ENCODE measurements at places on chromosomes 6 and 20.

- DNase-seq: no peak
These were observed 22.7 kb downstream of the RAMACL start for GRCh38 chr6:166563805-166564204.

DNA sequence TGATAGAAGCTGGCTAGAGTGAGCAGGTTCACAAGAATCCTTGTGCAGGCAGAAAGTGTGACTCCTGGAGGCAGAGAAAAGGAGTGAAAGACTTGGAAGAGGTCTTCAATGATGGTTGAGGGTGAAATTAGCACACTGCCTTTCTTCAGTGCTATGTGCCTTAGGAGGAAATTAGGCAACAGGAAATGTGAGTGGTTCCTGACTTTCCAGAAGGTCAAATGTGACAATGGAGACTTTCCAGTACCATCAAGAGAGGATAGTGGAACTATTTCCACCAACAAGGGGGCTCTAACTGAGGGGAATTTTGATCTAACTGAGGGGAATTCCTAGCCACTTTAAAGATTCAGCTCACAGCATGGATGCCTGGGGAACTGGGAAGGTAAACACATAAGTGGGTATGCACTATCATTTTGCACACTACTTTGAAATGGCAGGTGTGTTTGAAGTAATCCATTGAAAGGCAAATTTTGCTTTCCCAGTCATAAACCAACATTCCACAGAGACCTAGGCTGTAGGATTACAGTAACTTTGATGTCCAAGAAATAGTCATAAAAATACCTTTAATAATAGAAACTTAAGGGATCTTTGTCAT lies 90.0 kb downstream of the PERP start:
- no peak for DNase-seq

- no peak for DNase-seq
These were observed 39.5 kb downstream of the NKX2-4 start for GRCh38 chr20:21357844-21358243.

- DNase-seq: no peak
These were observed 73.8 kb upstream of the GATA5 start for GRCh38 chr20:62549499-62550086.

DNA sequence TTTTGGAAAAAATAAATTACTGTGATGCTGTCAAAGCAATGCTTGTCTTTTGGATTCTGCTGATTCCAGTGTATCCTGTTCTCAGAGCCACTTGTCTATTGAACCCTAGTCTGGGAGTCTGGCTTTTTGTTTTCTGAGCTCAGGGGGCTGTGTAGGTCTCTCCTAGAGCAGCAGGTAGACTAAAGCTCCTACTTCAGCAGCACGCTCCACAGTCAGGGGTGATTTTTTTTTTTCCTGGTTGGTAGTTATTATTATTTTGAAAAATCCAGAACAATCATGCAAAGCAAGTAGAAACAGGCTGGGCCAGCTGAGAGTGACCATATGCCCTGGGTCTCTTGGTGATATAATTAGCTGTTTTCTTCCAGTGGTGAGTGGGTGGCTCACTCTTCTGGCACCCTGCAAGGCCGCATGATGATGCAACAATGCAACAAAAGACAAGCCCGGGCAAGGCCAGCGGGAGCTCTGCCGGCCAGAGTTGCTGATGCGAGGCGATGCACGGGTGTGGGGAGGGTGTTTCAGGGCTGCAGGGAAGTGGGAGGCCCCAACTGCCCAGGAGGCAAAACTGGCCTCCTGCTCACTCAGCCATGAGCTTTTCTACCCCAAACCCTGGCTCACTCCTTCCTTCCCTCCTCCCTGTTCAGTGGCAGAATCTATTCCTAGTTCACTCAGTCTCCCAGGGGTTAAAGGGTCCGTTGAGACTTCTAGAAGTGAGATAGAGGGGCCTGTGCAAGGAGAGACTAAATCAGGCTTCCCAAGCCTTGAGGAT lies 11.5 kb upstream of the CDKN1A start:
- DNase-seq: peak; percentile 80

- DNase-seq: no peak
These were observed 3.2 kb downstream of the MARCKS start for GRCh38 chr6:113860181-113860955.

- DNase-seq: no peak
These were observed 35.3 kb downstream of the TGM3 start for GRCh38 chr20:2331106-2331505.

DNA sequence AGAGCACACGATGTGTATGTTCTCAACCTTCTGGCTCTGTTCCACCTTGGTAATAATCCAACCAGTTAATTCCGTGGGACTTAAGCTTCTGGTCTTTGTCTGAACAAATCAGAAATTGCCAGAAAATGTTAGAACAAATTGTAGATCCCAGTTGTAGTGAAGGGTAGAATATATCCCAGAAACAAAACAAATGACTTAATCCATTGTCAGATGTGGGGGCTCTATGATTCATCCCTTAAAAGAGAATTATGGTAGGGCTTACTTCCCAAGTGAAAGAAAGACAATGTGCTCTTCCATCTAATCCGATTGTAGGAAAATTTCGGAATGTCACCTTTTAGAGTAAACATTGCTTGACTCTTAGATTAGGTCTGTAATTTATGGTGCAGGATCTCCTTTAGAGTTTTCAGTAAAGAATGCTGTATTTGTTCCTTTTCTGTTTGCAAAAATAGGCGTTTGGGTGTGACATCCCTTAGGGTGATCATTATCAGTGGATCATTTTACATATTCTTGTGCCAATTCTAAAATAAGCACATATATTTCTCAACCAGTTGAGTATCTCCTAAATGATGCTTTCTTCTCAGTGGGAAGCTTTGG lies 234.5 kb upstream of the ZNF217 start:
- no peak for DNase-seq

Measured in GM18507 (cell line).